Esophagus mucosa (tissue), 1 donor: ENCODE measurements at places on chromosomes 1 and 21. TPM values are rescaled to one million over a fixed set of nuclear protein-coding genes. Genes with fewer than 3 reads are reported as not detected.

Gene LCE1D
- total RNA-seq = not detected

Gene APCS
- total RNA-seq = not detected

Gene LCE2A
- not detected for total RNA-seq

Gene IQCC
- 1.3 TPM for total RNA-seq
